Central memory CD4-positive, alpha-beta T cell (primary cell): ENCODE measurements at places on chromosomes 11 and 22.

GRCh38 chr11:12542186-12542935, 131.9 kb upstream of the TEAD1 start:
- DNase-seq, result no peak

GRCh38 chr11:92675810-92676209, 293.6 kb upstream of the MTNR1B start:
- no peak for DNase-seq

DNA sequence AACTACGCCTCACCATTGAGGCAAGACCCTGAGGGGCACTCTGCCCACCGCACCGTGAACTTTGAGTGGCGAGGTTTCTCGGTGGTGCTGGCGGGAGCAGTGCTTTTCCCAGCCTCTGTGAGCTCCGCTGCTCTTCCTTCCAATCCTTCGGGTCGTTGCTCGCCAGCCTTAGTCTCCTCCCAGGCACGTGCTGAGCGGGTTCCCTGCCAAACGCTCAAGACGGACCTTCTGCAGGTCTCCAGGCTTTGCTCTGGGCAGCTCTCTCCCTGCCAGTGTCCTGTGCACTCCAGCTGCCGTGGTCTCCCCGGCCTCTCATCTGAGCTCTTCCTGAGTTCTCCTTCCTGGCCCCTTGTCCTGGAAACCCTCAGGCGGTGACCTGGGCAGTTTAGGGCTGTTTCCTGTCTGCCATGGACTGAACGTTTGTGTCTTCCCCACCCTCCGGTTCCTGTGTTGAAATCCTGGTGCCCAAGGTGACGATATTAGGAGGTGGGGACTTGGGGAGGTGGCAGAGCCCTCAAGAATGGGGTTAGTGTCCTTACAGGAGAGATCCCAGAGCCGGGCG, 11.2 kb upstream of the MUC6 start:
- DNase-seq, result no peak

DNA sequence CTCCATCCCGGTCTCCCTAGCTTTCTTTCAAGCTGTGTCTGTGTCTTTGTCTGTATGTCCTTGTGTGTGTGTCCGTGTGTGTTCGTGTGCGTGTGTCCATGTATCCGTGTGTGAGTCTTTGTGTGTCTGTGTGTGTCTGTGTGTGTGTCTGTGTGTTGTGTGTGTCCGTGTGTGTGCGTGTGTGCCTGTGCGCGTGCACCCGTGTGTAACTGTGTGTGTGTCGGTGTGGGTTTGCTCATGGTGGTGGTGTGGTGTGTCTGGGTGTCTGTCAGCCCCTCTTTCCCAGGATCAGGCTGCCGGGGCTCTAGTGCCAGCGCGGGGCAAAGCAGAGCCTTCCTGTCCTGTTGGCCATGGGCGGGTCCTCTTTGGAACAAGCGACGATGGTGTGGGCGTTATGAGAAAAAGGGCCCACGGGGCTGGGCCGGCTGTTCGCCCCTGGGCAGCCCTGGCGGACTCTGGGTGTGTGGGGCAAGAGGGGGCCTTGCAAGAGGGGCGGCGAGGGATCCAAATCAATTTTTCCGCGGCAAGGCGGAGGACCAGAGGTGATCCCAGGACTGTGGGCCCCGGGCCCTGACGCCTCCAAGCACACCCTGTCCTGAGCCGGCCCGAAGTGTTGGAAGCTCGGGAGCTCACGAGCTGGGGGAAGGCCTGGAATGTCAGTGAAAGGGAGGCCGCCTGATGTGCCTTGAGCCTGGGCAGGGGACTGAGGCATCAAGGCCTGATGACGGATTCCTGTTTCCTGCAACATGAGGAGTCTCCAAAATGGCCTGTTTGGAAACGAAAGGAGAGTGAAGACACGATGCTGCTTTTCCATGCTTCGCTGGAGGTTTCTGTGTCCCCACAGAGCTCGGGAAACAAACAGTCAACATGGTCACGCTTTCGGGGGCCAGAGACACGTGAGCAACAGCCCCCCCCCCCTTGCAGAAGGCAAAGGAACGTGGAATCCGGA, 3929.2 kb upstream of the OR11H1 start:
- no peak for DNase-seq

GRCh38 chr11:5124891-5125620, 13.1 kb downstream of the OR52A5 start:
- DNase-seq, result no peak

DNA sequence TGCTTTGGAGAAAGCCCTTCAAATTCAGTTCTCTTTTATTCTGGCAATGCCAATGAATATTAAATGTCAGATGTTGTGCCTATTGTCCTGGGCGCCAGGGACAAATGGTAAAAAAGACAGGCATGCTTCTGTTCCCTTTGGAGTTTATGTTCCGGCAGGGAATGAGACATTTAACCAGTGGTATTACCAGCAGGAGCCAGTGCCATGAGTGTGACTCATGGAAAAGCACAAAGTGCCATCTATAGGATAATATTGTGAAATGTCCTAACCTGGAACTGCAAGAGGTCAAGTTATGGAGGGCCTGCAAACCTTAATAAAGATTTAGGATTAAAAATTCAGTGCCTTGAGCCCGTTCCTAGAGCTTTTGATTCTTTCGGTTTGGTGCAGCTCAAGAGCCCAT, 39.5 kb downstream of the REXO2 start:
- DNase-seq, result no peak

GRCh38 chr11:16097543-16097942, 258.8 kb downstream of the SOX6 start:
- no peak for DNase-seq

DNA sequence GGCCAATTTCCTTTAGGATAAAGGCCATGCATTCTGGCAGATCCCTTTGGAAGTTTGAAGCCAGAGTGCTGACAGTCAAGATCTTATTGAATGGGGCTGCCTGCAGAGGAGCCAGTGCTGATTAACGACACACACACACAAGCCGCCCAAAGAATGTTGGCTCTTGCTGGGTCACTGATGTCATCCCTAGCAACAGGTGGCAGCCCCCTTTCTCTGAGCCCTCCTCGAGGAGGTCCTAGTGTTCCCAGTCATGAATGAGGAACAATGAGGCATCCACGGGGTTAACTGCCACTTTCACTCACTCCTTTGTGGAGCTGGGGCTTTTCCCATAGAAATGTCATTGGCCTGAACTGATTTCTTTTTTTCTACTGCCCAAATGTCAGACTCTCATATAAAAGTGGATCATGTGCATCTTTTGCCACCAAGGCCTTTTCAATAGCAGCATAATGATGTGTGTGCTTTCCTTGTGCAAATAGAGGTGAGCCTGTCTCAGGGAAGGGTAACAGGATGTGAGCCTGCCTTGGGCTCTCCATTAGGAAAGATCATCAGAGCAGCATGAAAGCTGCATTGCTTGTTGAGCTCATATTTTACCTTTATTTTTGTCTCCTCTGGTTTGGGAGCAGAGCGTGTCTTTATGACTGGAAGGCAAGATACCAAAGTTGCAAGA, 301.8 kb upstream of the MTNR1B start:
- no peak for DNase-seq

- no peak for DNase-seq
These were observed 4.6 kb downstream of the APOL4 start for GRCh38 chr22:36197065-36197440.

DNA sequence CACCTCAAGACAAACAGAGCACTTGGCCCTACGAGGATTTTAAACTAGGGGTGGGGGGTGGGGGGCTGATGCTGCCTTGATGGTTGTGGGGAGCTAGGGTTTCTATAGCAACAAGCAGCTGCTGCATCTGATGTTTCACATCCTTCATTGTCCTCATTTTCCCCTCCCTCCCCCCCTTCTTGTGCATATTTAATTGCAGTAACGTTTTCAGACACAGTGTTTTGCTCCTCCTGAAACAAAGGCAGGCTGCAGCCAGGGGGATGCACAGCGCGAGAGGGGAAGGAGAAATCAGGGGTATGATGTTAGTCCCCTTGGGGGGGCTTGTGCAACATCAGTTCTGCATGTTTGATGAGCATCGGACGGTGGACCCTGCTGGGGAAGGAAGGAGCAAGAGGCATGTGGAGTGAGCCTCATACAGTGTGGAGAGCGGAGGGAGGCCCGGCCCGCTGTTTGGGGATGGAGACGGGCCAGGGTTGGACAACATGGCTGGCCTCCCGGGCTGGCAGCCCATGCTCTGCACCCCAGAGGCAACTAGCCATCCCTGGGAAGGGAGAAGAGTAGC, 208.3 kb downstream of the CEP164 start:
- DNase-seq, result no peak

DNA sequence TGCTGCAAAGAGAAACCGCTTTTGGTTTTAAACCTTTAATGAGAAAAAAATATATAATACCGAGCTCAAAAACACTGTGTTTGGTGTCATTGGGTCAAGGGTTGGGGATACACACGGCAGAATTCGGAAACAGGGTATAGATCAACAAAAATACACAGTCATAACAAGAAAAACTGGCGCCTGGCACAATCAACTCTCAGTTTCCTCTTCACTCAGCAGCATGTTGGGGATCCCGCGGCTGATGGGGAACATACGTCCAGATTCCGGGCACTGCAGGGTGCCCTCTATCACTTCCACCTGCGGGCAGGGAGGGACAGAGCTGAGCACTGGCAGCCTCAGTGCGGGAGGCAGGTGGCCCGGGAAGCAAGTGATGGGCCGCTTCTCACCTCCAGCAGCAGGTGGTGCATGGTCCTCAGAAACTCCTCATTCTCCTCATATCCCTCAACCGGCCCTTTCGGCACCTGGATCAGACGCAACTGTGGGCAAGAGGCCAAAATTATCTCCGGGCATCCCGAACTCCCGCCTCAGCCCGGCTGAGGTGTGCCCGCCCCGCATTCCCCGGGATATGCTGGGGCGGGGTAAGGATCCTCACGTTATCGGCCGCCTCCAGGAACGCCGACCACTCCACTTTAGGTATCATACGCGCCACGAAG, 561 bp downstream of the TRMT112 start:
- peak; percentile 54 for DNase-seq

DNA sequence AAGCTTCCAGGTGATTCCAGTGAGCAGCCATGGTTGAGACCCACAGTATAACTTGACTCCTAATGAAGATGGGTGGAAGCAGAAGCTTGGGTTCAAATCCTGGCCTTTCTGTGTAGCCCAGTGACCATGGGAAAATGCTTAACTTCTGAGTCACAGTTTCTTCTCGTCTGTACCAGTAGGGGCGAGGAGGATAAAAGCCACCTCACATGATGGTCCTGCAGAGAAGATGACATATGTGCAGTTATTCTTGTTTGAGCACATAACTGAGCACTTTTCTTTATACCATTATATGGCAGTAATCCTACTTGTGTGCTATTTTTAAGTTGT, 4.9 kb downstream of the TMEM109 start:
- DNase-seq, result no peak

DNA sequence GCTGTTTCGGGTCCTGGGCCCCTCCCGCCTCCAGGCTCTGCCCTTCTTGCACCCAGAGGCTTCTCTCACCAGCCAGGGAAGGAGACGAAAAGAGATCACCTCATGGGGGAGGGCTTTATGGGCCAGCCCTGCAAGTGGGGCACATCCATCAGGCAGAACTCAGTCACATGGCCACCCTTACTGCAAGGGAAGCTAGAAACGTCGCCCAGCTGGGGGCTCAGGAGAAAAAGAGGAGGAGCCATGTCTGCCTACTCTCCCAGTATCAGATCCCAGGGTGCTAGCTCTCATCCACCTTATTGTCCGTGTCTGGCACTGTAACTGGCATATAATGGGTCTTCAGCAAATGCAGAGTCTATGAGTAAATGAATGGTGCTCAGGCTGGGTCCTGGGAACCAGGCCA, 24.2 kb downstream of the MFNG start:
- no peak for DNase-seq

GRCh38 chr11:86695373-86695772, 23.0 kb upstream of the ME3 start:
- no peak for DNase-seq

DNA sequence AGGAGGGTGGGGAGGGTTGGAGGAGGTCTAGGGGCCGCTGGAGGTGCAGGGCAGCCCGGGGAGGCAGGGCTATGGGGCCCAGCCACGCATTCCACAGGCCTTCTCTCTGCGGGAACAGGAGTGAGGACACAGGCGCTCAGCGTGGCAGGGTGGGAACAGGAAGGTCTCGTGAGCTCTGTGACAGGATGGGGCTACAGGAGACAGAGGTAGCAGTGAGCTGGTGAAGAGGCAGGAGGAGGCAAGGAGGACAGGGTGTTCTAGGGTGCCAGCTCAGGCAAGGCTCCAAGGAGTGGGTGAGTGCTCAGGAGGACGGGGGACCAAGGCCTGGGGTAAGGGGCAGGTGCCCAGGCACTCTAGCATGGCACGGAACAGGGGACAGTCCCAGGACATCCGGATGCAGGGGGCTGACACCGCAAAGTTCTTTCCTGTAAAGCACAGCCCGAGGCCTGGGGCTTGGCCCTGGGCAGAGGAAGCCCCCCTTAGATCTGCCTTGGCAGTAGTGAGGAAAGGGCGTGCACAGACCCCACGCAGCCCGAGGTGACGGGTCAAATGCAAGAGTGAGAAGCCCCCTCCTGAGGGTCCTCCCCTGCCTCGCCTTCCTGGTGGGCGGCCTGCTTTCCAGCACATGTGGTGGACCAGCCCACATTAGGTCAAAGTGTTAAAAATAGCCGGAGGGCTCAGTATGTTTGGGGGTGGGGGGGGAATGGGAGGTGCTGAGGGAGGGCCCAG, 4.7 kb upstream of the NEAT1 start:
- DNase-seq, result peak; percentile 39

DNA sequence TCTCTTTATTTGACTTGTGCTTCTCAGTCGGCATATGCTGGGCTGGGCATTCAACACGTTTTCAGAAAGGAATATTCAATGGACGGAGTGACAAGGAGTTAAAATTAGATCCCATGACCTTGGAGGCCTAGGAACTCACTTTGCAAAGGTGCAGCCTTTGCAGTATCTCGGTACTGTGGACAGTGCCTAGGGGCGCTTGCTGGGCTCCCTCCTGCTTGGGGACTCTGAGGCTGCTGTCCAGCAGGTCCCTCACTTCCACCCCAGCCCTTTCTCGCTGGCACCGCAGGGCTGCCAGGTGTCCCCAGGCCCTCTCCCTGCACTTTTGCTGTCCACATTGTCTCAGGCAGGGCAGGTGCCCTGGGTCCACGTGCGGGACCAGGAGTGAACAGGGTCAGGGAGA, 255.5 kb upstream of the B3GAT1 start:
- no peak for DNase-seq

- no peak for DNase-seq
These were observed 48.4 kb upstream of the POLD3 start for GRCh38 chr11:74543991-74544390.

- no peak for DNase-seq
These were observed at the start of gene CABP7 for GRCh38 chr22:29719899-29720645. TSS of gene CABP7 (plus strand) at chr22:29720003. CDS start at chr22:29720425, 422 bp downstream.

DNA sequence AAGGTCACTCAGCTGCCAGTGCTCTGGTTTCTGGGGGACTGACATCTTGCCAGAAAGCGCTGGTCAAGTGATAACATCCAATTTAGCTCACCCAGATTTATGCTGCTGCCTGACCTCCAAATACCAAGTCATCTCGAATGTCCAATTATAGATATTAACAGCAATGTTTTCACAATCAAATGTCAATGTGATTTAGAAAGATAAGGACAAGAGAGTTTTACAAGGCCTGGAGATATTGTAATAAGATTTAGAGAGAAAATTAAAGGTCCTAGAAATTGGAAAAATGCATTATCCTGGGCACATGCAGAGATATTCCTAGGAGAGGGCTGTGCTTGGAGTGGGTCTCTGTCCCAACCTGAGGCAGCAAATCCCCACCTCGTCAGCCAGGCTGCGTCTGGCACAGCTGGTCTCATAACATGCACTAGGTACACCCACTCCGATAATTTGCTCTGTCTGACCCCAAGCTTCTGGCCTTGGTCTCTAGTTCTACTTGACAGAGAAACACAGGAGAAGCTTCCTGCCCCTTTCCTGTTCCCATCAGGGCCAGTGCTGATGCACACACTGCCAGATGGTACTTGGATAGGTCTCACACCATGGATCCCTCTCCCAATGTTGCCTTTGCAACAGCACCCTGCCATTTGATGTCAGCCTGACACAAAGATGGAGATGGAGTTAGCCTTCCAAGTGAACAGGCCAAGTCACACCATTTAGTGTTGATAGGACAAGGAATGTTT, 28.6 kb downstream of the USH1C start:
- no peak for DNase-seq
